ENCODE measurements at places on chromosomes 12 and 14.

DNA sequence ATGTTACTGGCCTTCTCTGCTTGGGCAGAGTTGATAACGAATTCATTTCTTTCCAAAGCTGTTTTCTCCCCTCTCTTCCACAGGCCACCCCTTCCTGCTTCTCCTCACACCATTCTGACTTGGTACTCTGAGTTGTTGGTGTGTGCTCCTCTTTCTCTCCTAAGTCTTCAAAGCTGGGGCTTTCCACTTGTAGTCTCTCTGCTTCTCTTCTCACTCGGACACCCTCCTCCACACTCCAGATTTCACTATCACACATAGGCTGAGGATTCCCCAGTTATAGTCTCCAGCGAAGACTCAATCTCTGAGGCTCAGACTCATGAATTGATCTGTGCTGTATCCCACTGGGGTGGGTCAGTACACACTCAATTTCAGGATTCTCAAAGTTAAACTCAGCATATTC, 201.0 kb downstream of the SSPN start:
- no peak for DNase-seq

DNA sequence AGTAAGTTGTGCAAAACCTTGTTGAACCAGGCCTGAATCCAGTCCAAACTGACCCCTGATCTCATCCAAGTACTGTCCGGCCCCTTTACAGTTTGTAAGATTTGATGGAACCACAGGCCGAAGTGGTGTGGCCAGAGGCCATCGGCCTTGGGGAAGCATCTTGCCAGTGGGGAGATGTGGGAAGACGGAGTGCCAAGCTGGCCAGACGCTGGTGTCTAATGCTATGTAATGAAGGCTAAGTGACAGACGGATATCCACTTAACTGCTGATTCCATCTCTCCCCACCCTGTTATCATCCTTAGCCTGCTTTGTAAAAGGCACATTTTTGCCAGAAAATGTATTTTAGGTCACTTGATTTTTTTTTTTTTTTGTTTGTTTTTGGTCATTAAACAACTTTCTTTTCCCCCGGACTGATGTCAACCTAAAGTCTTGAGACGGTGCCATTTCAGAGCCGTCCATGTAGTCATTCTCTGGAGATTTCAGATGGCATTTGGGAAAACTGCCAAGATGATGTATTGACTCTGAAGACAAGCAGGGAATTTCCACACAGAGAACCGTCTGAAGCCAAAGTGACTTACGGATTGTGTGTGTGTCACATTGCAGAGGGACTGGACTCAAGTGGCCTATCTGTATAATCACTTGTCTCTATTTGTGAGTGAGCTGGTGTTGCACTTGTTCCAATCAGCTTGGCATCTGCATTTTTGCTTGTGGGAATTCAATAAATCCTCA, 86.5 kb upstream of the MANSC4 start:
- DNase-seq, result no peak

DNA sequence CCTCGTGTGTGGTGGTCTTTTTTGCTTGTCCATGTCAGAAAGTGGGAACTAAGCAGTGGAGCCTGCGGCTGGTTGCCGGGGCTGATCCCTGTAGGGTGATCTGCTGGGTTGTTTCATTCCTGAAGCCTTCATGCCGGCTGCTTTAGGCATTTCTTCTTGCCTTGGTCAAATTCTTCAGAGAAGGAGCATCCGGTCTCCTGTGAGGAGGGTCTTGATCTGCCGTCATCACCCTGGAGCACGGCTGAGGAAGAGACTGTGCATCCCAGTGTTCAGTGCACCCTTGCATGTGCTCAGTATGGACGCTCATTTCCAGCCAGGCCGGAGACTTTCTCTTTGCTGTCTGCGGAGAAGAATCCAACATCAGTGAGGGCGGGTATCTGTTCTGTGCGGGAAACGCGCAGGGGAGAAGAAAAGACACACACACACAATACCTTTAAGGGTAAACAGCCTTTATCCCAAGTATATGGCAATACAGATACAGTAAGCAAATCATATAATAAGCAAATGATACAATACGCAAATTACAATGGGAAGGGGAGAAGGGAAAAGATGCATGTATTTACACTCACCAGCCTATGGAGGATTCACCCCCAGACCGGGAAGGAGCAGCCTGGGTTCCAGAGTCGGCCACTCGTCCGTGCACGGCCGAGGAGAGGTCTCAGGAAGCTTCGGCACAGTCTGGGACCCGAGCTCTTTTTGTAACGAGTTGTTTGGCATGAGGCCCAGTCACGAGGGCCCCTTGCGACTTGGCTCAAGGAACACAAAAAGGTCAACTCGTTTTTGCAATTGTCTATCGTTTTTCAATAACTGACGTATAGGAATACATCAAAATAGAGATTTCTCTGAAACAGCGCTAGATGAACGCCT, 1366.8 kb upstream of the TMEM132C start:
- no peak for DNase-seq

GRCh38 chr12:95959107-95959506, 16.0 kb downstream of the AMDHD1 start:
- DNase-seq, result no peak

GRCh38 chr14:36019126-36019525, 157.4 kb downstream of the PTCSC3 start:
- DNase-seq, result no peak
